NCI-H226 (cell line): ENCODE measurements at places on chromosomes 3 and 15.
A peak's percentile ranks its signal among the peaks of the same experiment; 100 is the strongest.

- DNase-seq: no peak
These were observed 349.3 kb upstream of the THRB start for GRCh38 chr3:24843955-24844354.

DNA sequence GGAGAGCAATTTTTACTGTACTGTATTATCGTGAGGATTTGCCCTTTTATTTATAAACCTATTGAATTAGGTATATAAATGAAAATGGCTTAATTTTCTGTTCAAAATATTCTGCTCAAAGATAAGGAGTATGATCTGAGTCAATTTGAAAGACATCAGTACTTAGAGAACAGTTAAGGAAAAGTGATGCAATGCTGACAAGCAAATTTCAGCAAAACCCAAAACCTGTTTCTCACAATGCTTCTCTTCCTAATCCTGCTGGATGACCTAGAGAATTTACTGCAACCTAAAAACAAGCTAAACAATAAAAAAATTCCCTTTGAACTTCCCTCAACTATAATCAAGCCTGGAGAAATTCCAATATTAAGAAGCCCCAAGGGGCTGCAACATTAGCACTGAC lies 82.7 kb downstream of the RFX7 start:
- no peak for DNase-seq

- DNase-seq: no peak
These were observed 166.7 kb upstream of the THBS1 start for GRCh38 chr15:39414201-39414600.

DNA sequence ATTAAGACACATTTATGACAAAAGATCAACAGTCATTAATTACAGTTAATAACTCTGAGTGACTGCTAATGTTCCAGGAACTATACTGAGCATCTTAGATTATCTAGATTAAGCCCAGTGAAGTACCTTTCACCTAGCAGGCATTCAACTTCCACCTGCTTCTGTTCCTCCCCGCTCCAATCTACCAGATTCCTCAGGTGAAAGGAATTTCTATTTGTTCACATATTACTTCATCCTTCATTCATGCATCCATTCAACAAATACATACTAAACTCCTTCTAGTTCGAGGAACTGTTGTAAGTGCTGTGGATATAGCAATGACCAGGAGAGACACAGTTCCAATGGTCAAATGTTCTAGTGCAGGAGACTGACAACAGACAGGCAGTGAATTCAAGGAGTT lies 139.3 kb downstream of the FILIP1L start:
- DNase-seq: peak; percentile 41

DNA sequence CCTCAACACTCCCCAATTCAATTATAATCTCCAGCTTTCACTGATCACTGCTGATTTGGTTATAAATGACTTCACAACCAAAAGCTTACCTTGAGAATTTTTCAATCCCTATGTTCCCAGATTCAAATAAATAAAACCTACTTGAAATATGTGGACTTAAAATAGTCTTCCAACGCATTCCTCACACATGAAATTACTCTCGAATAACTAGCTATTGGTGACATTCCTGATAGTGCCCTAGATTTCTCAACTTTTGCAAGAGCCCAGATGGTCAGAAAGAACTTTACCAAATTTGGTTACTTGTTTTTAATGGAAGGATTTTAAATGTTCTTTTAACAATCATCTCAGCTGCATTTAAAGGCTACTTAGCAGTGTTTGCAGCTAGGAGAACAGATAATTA lies 605.5 kb downstream of the FHIT start:
- DNase-seq: no peak
